ENCODE measurements at places on chromosomes 13 and 19.

DNA sequence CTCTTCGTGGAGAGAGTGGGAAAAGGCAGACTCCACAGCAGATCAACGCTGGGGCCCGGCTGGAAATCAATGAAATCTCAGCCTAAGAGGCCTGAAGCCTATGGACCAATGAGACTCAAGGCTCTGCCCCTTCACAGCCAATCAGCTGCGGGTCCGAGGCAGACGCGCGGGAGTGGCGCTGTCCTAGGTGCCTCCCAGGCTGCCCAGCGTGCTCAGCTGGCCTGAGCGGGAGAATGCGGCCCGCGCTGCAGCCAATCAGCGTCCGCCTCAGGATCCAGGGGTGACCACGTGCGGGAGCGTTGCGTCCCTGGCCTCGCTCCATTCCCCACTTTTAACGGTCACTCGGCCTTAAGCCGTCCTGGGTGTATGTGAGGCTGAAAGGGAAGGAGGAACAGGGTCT, at the start of gene ZBTB32:
Gene ZBTB32, plus strand, starts transcription at position 341 of the 400 bp plus-strand sequence. CDS start 10,069 bp downstream, outside the sequence.
- peak; percentile 21 for DNase-seq

- no peak for DNase-seq
These were observed 150.1 kb downstream of the OXGR1 start for GRCh38 chr13:96844195-96844594.

- no peak for DNase-seq
These were observed 39.6 kb downstream of the SHISA2 start for GRCh38 chr13:26011996-26012821.

GRCh38 chr19:38224014-38224862, at the start of gene DPF1:
TSS of gene DPF1 (minus strand) at chr19:38224222. CDS start at chr19:38224142, 80 bp downstream.
- DNase-seq, result peak; percentile 93

DNA sequence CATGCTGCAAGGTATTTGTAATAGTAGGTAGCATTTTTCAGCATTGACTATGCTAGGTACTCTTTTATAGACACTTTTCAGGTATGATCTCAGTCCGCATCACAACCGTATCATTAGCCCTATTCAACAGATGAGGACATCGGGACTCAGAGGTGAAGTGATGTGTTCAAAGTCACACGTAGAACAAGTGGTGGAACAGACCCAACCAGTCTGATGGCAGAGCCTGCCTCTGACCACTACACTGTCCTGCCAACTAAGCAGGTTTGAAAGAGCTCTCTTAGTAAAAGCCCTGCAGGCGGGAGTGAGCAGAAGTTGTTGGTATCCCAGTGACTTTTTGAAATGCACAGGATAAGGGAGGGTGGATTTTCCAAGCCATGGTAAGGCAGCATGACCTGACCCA, 20.2 kb downstream of the PAF1 start:
- no peak for DNase-seq

DNA sequence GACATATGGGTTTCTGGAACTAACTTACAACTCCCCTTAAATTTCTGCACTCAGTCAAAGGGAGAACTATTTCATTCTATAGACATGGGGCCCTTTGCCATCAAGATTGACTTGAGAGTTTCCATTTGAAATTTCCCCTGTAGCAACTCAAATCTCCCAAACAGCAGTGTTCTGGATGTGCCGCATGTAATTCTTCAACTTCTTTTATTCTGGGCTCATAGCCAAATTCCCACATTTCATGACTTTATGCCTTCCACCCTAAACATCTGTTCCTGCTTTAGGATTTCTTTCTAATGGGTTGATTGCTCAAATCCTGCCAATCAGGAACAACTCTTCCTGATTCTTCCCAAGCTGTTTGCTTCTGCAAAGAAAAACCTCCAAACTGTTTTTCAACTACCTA, 336.0 kb downstream of the TBC1D4 start:
- DNase-seq, result no peak

DNA sequence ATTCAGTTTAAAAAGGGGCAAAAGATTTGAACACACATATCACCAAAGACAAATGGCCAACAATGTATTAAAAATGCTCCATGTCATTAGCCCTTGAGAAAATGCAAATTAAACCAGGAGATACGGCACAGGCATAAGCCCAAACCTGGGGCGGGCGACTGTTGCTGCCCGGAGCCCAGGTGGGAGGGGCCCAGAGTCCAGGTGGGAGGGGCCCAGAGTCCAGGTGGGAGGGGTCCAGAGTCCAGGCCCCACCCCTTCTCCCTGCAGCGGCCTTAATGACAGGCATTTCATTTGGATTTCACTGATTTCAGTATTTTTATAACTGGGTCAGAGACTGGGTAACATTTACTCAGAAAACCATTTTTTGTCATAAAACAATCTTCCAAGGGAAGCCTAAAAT, 78.2 kb downstream of the RASA3 start:
- no peak for DNase-seq

DNA sequence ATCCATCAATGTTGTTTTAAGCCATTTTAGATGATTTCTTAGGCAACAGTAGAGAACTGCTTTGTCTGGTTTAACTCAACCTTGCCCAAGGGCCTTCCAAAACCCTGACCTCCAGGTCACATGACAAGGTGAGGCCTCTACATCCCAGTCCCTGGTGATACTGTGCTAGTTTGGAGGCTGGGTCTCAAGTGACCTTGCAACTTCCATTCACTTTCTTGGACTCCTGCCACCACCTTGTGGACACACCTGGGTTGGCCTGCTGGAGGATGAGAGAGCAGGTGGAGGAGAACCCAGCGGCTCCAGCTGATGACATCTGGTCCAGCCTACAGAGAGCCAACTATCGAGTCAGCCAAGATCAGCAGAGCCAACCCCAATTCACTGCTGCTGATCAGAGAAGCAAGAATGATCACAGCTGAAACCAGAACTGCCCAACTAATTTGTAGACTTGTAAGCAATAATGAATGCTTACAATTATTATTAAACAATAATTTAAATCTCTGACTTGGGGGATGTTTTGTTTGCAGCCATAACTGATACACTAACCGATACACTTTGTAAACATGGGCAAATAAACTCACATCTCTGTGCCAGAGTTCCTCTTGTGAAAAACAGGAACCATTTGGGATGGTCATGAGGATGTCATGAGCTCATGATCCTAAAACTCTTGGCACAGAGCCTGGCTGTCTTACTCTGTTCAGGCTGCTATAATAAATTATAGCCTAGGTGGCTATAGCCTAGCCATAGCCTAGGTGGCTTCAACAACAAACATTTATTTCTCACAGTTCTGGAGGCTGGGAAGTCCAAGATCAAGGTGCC, 11.5 kb downstream of the FAM187B start:
- DNase-seq, result no peak

GRCh38 chr19:22617614-22618320, 16.4 kb upstream of the ZNF492 start:
- no peak for DNase-seq

GRCh38 chr13:24788538-24788937, 24.6 kb downstream of the RNF17 start:
- no peak for DNase-seq

DNA sequence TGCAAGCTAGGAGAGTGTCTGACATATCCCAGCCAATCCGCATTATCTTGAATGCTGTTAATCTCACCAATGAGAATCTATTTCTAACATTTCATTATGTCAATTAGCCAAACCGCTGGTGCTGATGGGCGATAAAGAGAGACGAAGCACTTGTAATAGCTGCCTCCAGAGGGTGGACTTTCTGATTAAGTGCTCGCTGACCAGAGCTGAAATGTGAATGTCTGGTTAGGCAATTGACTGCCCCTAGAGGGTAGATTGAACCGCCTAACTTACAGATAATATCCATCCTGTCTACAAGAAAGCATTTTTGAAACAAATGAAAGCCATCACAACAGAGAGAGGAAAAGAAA, 552 bp upstream of the GRWD1 start:
- no peak for DNase-seq

- no peak for DNase-seq
These were observed 8.6 kb upstream of the TYK2 start for GRCh38 chr19:10388957-10389356.
